ENCODE measurements at places on chromosomes 12 and 14.
A peak's percentile ranks its signal among the peaks of the same experiment; 100 is the strongest.

- DNase-seq, result no peak
Observed at GRCh38 chr14:31834616-31835015, 242.5 kb upstream of the ARHGAP5 start.

GRCh38 chr14:51653079-51653774, 1.5 kb downstream of the FRMD6 start:
- peak; percentile 83 for DNase-seq

DNA sequence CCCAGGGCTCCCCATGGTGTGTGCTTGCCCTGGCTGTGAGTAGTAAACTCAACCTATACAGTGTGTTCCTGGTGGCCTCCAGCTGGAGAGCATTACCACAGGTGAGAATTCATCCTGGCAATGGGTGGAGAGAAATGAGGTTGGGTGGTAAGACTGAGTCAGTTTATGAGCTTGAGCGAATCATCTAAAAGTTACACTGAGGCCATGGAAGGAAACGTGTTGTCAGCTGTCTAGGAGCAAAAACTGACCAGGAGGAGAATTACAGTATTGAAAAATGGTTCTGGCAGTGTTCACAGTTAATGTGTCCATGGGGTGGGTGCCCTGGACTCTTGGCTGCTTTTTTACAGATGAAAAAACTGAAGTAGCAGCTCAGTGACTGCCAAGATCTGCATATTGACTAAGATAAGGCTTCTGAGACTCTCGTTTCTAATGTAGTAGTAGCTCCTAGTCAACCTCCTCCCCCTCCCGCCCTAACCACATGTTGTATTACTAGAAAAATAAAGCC, 202.0 kb upstream of the AMIGO2 start:
- peak; percentile 50 for DNase-seq

GRCh38 chr12:75641031-75641780, 129.8 kb upstream of the KRR1 start:
- DNase-seq, result peak; percentile 95

- no peak for DNase-seq
Observed at GRCh38 chr12:6444031-6444430, 724 bp upstream of the CD27 start.

DNA sequence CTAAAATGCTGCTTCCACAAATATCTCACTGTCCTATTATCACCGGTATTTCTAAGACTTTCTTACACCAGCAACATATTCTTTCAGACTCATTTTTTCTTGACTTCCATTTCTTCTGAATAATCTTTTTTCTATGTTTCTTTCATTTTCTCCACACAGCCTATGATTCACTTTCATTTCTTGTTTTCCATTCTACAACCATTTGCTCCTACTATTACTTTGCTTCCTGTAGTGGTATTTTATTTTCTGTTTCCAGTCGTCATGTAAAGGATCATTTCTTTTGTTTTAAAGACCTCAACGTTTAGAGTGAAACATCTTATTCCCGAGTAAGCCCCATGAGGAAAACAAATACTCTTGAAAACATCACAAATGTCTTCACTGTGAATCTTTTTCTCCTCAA, 182.2 kb upstream of the MDGA2 start:
- DNase-seq, result no peak

DNA sequence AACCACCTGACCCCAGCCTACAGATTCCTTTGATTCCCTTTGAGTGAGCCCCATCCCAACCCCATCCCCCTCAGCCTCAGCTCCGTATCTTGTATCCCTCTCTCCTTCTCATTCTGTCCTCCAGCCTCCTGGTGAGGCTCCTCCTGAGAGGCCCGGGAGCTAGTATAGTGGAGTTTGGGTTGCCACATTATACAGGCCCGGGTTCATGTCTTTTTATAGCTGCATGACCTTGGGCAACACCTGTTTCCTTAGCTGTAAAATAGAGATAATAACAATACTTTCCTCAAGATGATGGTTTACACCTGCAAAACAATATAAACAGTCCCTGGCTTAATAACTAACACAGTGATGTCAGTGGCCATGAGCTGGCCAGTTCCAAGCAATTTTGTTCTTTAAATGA, 89.8 kb downstream of the STAB2 start:
- no peak for DNase-seq

DNA sequence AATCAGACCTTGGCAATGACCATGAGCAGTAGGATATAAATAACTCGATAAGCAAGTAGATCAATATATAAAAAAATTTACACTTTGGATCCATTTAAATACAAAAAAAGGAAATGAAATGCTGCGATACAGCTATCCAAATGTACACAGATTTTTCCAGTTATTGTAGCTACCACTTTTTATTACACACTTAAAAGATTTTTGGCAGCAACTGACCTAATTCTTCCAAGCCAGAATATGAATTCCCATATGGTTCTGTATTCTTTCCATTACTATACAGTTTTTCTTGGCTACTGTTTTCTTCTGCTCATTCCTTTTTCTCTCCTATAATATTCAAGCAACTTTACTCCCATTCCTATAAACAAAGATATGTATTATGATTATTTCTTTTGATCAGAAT, 52.2 kb downstream of the TMTC1 start:
- DNase-seq, result no peak

- peak; percentile 47 for DNase-seq
Observed at GRCh38 chr14:54364555-54365415, 32.0 kb upstream of the CDKN3 start.

- DNase-seq, result no peak
Observed at GRCh38 chr14:24789378-24789884, 155.4 kb upstream of the GZMB start.

- DNase-seq, result no peak
Observed at GRCh38 chr12:2163177-2163941, 110.6 kb downstream of the CACNA1C start.

DNA sequence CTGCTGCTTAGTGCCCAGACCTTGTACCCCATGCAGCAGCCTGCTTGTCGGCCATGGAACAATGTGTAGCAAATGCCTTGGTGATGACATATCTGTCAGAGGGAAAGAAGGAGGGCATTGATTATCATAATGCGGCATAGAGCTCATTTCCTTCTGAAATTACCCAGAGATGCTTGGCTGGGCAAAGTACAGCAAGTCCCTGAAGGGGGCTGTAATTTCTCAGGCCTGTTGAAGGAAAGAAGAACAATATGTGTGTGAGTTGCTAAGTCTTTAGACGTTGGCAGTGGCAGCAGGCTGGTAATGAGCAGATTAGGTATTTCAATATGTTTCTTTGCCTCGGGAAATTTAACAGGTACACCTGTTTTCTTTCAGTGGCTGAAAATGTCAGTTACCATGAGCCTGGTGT, 128.6 kb downstream of the CRADD start:
- peak; percentile 22 for DNase-seq

GRCh38 chr12:21912318-21912717, 28.9 kb downstream of the ABCC9 start:
- peak; percentile 85 for DNase-seq

- peak; percentile 40 for DNase-seq
Observed at GRCh38 chr14:45361727-45362126, 108.7 kb upstream of the MIS18BP1 start.

DNA sequence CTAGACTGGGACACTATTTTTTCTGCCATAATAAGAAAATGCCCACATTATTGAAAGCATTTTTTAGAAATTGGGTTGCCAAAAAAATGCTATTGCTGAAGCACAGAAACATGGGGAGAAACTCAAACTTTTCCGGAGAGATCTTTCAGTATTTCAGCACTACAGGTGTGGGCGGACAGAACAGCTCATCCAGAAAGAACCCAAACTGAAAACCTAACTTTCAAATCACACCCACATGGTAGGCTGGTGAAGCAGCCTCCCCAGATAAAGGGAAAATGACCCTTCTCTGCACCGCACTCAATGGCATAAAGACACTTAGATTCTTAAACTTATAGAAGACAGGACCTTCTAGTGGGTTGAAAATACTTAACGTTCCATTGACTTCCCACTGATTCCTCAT, 62.3 kb upstream of the TMPO start:
- no peak for DNase-seq

GRCh38 chr12:2118061-2118460, 65.3 kb downstream of the CACNA1C start:
- no peak for DNase-seq

DNA sequence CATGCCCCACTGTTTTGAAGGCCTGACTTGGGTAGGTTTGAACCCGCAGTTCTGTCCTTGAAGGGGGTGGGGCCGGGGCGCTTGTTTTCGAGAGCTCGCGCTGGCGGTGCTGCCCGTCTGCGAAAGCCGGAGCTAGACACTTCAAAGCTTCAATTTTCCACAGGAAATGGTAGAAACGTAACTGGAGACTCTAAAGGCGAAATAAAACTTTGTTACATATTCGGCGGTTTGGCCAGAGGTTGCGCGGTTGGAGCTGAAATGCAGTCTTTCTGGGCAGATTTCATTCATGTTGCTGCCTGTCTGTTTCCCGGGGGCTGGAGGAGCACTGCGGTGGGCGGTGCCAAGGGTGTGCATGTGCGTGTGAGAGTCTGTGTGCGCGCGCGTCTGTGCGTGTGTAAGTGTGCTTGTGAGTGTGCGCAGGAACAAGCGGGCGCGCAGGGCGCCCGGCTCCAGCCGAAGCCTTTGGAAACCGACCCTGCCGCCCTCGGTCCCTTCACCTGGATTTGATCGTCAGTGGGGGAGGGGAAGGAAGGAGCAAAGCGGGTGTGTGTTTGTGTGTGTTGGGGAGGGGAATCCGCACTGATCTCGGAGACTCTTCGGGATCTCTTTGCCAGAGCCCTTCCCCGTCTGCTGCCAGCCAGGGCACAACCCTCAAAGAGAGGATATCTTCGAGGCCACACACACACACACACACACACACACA, 227.7 kb upstream of the CRY1 start:
- DNase-seq, result peak; percentile 49

- no peak for DNase-seq
Observed at GRCh38 chr12:122104844-122105243, 26.3 kb downstream of the MLXIP start.

DNA sequence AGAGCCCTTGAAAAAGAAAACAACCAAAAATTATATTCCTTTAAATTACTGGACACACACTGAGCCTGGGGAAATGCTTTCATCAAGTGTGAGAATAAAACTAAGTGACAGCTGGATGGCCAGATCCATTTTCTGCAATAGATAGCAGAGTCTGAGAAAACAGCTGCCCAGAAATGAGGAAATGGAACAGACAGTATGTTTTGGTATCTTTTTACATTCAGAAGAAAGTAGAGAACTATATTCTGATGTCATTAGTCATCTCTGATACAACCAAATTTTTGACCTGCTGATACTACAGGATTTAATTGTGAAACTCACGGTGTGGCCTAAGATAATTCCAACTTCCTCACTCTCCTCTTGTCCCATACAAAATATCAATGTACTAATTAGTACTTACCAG, 78.2 kb downstream of the HMGA2 start:
- DNase-seq, result peak; percentile 66
